ENCODE measurements at places on chromosomes 3 and 15.

- DNase-seq, result no peak
Observed at GRCh38 chr15:47400603-47401002, 316.7 kb upstream of the SEMA6D start.

DNA sequence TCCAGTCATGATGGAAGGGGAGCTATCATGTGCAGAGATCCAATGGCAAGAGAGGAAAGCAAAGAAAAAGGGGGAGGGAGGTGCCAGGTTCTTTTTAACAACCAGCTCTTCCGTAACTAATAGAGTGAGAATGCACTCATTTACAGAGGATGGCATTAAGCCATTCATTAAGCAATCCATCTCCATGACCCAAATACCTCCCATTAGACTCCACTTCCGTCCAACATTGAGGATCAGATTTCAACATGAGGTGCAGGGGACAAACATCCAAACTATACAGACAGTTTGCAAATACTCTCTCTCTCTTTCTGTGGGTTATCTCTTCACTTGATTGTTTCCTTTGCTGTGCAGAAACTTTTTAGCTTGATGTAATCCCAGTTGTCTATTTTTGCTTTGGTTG is 21.2 kb downstream of the ZDHHC23 start:
- no peak for DNase-seq

- DNase-seq, result no peak
Observed at GRCh38 chr3:24339266-24339825, 155.3 kb downstream of the THRB start.

GRCh38 chr3:31550452-31551251 is 17.9 kb downstream of the STT3B start:
- no peak for DNase-seq

DNA sequence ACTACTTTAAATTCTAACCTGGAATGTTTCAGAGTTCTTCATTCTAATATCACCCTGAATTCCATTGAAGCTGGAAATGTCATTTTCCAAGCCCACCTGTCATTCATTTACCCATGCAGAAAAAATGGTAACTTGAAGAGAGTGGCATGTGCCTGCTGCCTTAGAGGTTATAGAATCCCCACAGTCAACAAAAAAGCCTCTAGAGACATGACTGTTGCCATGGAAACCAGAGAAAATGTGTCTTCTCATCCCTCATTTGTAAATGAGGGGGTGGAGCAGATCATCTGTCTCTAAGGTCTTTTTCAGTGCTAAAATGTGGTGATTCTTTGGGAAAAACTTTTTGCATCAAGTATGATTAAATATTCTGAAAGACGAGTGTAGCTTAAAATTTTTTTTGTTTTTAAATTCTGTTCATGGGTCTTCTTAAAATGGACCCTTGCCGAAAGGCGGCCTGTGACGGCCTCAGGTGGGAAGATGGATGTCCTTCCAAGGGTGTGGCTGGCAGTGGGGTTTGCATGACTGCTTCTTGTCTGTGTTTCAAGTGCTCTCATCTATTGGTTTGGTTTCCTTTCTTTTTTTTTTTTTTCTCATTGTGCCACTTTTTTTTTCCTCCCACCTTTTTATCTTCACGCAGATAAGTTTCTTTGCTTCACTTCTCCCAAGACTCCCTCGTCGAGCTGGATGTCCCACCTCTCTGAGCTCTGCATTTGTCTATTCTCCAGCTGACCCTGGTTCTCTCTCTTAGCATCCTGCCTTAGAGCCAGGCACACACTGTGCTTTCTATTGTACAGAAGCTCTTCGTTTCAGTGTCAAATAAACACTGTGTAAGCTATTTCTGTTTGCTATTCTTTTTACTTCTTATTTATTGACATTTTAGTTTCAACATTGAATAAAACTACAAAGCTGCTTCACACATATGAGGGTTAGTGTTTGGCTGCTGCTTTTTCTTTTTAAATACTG is 23.0 kb downstream of the TPM1 start:
- DNase-seq, result no peak

DNA sequence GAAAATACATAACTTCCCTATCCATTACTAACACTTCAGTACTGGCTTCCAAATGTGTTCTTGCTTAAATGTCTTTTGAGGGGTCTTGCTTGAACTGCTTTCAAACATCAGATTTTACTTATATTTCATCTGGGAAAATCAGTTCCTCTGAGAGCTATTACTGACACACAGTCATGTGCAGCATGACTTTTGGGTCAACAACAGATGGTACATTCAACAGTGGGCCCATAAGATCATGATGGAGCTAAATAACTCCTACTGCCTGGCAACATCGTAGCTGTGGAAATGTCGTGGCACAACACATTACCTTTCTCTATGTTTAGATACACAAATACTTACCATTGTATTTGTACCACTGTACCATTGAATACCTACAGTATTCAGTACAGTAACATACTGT is 43.8 kb downstream of the WWTR1 start:
- no peak for DNase-seq

- DNase-seq, result no peak
Observed at GRCh38 chr3:134680796-134681521, 30.1 kb upstream of the KY start.

DNA sequence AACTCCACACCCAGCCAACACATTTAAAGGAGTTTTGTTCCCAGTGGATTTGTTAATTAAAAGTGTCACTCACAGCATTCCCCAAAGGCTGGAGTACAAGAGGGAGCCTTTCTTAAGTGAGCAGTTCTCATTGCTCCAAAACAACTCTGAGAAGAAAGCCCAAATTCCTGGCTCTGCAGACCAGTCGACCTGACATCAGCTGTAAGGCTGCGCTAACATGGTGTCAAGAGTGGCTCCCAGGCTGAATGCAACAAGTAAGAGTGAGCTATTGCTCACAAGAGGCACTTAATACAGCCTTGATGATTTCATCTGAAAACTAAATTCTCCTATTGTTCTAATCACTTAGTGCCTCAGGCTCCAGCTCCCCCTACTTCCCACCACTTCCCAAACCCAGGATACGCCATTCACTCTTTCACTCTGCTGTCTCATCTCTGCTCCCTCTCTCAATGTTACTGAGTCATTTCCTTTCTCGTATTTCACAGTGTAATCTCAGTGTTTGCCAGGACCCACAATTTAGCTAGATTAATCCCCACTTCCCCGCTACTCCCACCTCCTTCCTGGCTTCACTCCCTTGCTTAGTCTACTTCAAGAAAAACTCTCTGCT is 81.8 kb downstream of the WWTR1 start:
- no peak for DNase-seq

- no peak for DNase-seq
Observed at GRCh38 chr3:114721864-114722263, 425.2 kb downstream of the ZBTB20 start.

- DNase-seq, result no peak
Observed at GRCh38 chr3:47337656-47338055, 43.2 kb upstream of the PTPN23 start.

- DNase-seq, result no peak
Observed at GRCh38 chr3:53707222-53707621, 139.0 kb downstream of the CHDH start.

DNA sequence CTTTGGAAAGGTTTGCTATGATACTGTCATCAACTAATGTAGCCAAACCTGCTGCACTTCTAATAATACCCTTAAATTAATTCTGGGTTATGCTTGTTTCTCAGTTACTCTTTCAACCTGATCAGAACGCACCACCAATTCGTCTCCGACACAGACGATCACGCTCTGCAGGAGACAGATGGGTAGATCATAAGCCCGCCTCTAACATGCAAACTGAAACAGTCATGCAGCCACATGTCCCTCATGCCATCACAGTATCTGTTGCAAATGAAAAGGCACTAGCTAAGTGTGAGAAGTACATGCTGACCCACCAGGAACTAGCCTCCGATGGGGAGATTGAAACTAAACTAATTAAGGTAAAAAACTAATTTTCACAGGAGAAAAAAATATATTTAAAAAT is 7.9 kb upstream of the RPLP1 start:
- DNase-seq, result no peak

GRCh38 chr3:84126160-84126559 is 832.6 kb upstream of the CADM2 start:
- DNase-seq, result peak; percentile 58

DNA sequence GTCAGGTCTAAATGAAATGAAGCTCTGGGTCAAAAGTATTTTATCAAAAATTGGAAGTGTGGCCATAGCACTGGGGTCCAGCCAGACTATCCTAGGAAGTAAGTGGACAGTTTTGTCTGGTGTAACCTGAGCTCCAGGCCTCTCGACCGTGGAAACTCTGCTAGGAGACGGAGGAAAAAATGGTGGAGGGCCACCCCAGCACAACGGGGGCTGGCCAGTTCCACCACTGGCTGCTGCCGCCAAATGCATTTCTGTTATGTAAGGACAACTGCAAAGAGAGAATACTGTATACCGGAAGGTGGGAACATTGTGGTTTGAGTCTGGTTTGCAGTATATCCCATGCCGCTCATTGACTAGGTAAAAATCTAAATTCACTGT is 235.7 kb downstream of the GREM1 start:
- no peak for DNase-seq

- DNase-seq, result no peak
Observed at GRCh38 chr3:43755516-43756200, 64.9 kb downstream of the ABHD5 start.

- no peak for DNase-seq
Observed at GRCh38 chr3:178436773-178437172, 99.5 kb upstream of the KCNMB2 start.

DNA sequence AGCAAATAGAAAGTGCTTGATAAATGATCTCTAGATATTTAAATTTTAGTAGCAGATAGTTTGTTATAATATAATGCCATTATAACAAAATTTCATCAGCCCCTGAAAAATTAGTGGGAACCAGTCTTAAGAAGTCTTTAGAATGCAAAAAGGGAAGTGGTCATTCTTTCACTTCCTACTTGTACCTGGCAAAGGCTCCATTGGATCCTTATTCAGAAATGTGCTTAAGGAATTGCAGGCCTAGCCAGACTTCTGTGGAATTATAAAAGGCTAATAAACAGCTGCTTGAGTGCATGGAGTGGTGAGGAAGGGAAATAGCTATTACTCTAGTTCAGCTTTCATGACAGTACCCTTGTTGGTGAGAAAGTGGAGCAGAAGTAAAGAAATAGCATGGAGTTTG is 24.2 kb downstream of the PPM1L start:
- no peak for DNase-seq

- no peak for DNase-seq
Observed at GRCh38 chr3:169562988-169563774, 100.3 kb downstream of the MECOM start.

GRCh38 chr3:152031321-152031720 is 157.9 kb downstream of the SUCNR1 start:
- DNase-seq, result no peak

DNA sequence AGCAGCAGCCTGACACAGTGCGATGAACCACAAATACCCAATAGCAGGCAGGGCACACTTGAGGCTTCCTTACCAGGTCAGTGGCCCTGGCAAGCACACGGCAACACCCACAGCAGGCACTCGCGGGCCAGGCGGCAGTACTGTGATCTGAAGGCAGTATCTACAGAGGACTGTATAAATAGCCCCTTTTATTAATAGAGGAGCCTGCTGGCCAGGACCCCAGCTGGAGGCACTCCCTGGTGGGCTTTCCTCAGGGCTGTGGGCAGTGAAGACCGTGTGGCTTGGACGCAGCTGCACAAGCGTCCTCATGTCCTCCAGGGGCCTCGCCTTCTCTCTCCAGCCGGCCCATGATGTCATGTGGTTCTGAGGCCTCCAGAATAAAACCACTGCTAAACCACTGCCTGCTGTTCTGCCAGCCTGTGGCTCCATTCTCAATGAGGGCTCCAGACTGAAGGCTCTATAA is 44.1 kb downstream of the LRIG1 start:
- peak; percentile 75 for DNase-seq

GRCh38 chr3:190877925-190878324 is 15.4 kb upstream of the GMNC start:
- DNase-seq, result no peak

GRCh38 chr3:32873531-32874130 is 55.8 kb downstream of the TRIM71 start:
- DNase-seq, result no peak

DNA sequence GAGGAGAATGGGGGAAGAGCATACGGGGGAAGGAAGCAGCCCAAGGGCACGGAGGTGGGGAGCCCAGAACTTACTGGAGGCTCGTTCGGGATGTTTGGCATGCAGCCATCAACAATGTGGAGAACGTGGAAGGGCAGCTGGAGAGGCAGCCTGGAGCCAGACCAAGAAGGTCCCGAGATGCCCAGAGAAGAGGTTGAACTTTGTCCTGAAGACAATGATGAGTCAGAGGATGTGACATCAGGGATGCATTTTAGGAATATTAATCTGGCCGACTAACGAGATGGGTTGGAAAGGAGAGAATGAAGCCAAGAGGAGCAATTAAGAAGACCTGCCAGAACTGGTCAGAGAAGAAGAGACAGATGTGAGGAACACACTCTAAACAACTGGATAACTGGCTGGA is 98.2 kb downstream of the SRGAP3 start:
- no peak for DNase-seq

GRCh38 chr3:126661532-126662364 is 6.8 kb upstream of the TXNRD3 start:
- no peak for DNase-seq

- DNase-seq, result peak; percentile 77
Observed at GRCh38 chr15:71596672-71597071, 213.7 kb upstream of the NR2E3 start.

DNA sequence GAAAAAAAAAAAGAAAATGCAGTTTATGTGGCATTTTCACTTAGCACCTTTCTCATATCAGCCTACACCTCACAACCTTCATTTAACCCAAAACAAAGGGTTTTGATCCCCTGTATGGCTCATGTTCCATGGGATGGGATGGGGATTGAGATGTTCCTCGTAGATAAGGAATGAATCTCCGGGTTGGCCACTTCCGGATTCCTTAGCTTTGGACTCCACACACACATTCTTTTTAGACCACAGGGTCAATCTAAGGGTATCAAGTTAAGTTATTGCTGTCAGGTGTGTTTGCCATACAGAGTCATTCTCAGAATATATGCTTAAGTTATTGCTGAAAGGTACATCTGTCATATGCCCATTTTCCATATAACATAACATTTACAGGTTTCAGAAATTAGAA is 301.4 kb upstream of the TGFBR2 start:
- no peak for DNase-seq

GRCh38 chr3:197541756-197542539 is 13.8 kb downstream of the BDH1 start:
- DNase-seq, result no peak

DNA sequence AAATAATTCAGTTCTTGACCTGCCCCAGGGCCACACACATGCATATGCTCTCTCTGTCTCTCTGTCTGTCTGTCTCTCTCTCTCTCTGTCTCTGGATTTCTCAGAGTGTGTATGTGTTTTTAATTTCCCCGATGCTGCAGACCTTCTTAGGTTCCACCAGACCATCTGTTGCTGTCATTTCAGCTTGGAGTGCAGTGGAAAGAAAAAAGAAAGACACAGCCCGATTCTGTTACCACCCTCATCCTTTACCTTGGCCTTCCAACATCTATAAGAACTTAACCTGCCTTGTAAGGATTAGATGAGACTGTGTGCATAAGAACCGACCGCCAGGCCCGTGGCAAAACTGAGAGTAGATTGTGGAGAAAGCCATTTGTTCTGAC is 9.7 kb upstream of the PGPEP1L start:
- no peak for DNase-seq

All from Right ventricle myocardium inferior (tissue), 1 donor.